ENCODE measurements at places on chromosomes 6 and 20.

GRCh38 chr6:64100702-64101303 lies 465.2 kb downstream of the PHF3 start:
- no peak for DNase-seq

GRCh38 chr20:54221353-54221752 lies 13.5 kb downstream of the PFDN4 start:
- DNase-seq = no peak

DNA sequence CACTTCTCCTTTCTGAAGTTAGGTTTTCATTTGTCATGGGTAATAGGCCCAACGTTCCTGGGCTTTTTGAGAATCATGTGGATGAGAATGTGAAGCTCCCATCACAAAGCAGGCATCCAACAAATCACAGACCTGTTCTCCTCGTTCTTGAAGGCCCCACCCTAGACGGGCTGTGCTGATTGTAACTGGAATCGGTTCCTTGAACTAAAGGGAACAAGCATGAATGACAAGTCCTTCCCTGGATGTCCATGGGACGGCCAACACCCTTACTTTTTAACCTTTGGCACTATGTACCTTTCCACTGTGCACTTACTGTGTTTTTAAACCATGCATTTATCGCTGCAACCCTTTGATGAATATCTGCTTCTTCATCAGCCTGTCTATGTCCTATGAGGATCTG lies 438.2 kb downstream of the CD83 start:
- DNase-seq = no peak

DNA sequence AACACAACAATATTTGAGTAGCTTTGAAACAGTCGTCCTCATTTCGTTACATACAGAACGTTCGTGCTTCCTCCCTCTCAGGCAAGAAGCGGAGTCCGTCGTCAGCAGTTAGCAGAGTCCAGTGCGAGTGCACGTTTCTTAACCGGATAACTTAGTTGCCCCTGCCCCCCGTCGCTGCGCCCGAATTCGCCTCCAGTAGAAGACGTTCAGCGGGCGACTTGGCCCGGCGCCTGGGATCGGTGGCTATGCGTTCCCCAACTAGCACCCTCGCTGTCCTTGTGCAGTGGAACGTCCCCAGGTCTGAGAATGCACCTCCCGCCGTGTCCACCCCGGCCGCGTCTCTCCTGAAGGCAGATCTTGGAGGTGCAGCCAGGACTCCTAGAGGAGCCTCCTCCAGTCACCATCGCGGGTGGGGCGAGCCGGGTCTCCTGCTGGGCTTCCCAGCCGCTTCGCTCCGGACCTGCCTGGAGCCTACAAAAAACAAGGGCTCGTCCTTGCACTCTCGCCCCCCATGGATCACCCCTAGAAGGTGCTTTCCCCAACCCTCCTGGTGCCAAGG lies 910 bp upstream of the PCSK2 start:
- DNase-seq = no peak

- no peak for DNase-seq
Observed at GRCh38 chr6:114240796-114241195, 102.0 kb downstream of the HS3ST5 start.

GRCh38 chr6:137217801-137218472 lies 1.2 kb downstream of the IFNGR1 start:
- peak; percentile 3 for DNase-seq

GRCh38 chr6:160831739-160832138 lies 129.7 kb downstream of the PLG start:
- DNase-seq = no peak

DNA sequence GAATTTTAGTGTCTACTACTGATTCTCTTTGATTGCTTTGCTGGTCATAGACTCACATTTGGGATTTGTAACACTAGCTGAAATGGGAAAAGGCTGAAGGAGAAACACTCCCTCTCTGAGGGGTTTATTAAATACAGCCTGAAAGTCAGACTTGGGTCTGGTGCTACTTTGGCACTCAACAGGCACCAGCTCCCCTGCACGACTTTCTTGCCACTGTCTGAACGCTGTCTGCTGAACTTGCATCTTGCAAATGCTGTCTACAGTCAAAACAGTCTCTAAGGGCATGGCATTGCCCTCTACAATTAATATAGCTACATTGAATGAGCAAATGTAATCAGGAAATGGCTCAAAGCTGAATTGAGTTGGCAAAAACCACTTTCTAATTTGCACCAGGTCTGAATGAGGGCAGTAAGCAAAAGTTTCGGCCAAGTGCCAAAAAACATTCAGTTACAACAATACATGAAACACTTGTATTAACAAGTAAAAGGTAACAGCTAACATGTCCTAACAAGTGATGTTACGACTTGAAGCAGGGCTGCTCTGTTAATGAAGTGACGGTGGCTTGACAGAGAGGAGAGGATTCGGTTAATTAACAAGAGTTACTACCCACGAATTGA lies 119.5 kb downstream of the FOXC1 start:
- no peak for DNase-seq

- no peak for DNase-seq
Observed at GRCh38 chr20:32244150-32244823, 33.2 kb upstream of the KIF3B start.

- DNase-seq = no peak
Observed at GRCh38 chr6:134689641-134690040, 260.3 kb downstream of the ALDH8A1 start.

GRCh38 chr6:2127484-2127911 lies 117.9 kb downstream of the GMDS start:
- no peak for DNase-seq

GRCh38 chr20:51182571-51182970 lies 159.7 kb upstream of the KCNG1 start:
- no peak for DNase-seq

DNA sequence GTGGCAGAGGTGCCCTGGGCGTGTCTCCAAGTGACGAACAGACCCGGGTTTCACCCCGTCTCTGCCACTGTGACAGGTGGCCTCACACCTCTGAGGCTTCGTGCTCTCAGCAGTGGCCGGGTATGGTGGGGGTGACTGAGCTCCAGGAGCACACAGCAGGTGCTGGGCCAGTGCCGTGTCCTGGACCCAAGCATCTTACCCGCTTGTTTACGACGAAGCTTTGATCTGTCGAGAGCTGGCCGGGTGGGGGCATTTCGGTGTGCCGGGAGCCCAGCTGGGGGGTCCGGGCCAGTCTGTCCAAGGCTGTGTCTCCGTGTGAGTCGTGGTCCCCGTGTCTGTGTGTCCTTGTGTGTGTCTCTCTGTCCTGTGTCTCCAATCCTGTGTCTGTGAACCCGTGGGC lies 7.1 kb upstream of the LKAAEAR1 start:
- no peak for DNase-seq

- DNase-seq = no peak
Observed at GRCh38 chr6:54214286-54214685, 94.0 kb upstream of the TINAG start.

DNA sequence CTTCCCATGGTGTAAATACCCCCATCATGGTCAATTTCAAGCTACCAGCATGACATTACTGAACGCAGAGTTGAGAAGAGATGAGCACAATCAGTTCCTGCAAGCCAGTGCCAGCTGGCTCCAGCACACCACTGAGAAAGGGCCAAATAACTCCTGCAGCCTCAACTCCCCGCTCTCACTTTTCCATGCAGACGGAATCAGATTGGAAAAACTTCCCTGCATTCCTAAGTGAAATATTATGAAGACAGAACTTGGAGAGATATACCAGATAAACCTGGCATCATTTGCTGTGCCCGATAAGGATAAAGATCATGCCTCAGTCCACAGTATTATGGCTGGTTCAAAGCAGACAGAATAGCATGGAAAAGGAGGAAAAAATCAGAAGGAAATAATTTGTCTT lies 56.7 kb downstream of the FILIP1 start:
- DNase-seq = no peak

DNA sequence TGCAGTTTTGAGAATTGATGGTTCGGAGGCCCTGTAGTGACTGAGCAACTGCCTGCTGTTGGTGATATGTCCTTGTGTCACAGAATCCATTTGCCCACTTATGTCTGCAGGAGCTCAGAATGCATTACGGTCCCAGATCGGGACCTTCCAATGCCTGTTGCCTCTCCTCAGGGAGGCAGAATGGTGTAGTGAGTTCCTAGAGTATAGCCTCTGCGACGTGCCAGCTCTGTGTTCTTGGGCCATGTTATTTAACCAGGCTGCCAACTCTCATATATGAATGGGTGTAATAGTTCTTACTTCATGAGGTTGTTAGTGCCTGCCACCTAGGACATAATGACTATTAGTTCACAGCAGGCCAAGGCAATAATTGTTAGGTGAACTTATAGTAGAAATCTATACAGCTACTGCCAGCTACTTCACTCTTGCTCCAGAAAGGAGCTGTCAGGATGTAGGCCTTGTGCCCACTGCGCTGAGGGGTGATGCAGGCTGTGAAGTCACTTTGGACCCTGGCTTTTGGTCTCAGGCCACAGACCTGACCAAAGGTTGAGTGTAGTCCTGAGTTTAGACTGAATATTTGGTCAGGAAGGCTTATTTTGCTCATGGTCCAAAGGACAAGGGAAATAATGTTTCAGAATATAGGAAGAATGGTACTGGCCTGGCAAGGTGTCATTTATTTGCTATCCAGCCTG lies 82.1 kb downstream of the ASXL1 start:
- DNase-seq = no peak

DNA sequence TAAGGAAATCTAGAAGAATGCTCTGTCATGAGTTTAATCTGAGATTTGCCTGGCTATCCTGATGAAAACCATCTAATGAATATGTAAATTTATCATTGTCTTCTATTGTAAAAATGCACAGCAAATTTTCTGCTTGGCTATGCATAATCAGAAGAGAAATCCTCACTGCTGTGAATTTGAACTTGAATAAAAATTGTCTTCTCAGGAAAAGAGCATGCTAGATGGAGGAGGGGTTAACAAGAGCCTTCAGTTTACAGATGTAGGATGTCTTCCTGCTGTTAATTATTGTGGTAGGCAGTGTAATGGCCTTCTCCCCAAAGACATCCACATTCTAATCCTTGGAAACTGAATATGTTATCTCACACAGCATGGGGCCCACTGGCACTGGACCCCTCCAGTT lies 45.8 kb downstream of the ANKEF1 start:
- DNase-seq = no peak

GRCh38 chr20:45448270-45448669 lies 21.3 kb upstream of the WFDC2 start:
- DNase-seq = no peak

DNA sequence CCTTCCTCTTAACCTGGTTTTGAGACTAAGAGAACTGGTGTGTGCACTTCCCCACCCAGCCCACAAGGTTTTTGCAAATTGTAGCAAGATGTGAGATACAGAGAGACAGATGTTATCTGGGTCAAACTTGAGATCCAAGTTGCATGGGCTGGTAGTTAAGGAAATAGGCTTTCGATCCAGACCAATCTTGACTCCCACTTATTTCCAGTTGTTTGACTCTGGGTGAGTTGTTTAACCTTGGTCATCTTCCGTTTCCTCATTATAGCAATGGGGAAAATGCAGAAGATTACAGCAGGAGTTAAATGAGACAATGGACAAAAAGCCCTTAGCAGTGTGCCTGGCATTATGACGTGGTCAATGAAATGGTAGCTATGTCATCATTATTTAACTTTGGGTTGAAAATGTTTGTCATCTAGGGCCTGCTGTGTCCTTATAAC lies 1.7 kb downstream of the SNX21 start:
- DNase-seq = no peak

All from NCI-H187 (cell line).